ENCODE measurements at places on chromosomes 3 and 15. TPM values are rescaled to one million over a fixed set of nuclear protein-coding genes. Genes with fewer than 3 reads are reported as not detected.

The SEMA6D gene
- not detected for total RNA-seq

The TERC gene
- total RNA-seq = 21.6 TPM

The TRPM1 gene
- not detected for total RNA-seq

The DIS3L gene
- 16.9 TPM for total RNA-seq

The TRH gene
- total RNA-seq = not detected

DNA sequence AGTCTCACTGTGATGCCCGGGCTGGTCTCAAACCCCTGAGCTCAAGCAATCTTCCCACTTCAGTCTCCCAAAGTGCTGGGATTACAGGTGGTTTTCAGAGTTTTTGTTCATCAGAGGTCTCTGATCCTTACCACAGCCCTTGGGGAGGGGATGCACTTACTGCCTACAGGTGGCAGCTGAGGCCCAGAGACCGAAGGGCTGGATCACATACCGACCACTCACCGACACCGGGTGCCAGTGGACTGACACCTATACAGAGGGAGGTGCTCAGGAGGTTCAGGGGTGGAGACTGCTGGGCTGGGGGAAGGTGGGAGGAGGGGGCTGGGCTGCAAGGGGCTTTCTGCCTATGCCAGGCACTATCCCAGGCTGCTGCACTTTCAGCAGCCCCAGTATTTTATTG lies 19.5 kb downstream of the DUSP7 start:
- no peaks in the 10 kb centered on the region for H3K4me1 ChIP-seq
- H3K27ac ChIP-seq = no peak overlapping the region
- H3K27me3 ChIP-seq = no peaks in the 10 kb centered on the region
- H3K4me3 ChIP-seq = no peak overlapping the region
- H3K36me3 ChIP-seq = no peaks in the 10 kb centered on the region
- DNase-seq = no peak

DNA sequence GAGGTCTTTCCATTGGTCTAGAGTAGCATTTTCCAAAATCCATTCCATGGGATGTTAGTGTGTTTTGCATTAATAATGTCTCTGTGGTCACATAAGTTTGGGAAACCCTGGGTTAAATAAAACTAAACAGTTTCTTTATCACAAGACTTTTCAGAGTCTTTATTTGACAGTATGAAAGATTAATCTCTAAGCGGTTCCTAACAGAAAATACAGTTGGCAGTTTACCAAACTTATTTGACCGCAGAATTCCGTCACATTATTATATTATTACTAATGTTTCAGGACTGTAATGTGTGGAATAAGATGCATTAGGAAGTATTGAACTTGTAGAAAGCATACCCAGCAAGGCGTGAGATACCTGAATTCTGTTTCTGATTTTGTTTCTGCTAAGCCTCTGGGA lies 71.5 kb upstream of the ADAMTSL3 start:
- no peaks in the 10 kb centered on the region for H3K4me1 ChIP-seq
- no peaks in the 10 kb centered on the region for H3K27me3 ChIP-seq
- DNase-seq = no peak
- no peak overlapping the region for H3K4me3 ChIP-seq
- H3K27ac ChIP-seq = no peak overlapping the region

DNA sequence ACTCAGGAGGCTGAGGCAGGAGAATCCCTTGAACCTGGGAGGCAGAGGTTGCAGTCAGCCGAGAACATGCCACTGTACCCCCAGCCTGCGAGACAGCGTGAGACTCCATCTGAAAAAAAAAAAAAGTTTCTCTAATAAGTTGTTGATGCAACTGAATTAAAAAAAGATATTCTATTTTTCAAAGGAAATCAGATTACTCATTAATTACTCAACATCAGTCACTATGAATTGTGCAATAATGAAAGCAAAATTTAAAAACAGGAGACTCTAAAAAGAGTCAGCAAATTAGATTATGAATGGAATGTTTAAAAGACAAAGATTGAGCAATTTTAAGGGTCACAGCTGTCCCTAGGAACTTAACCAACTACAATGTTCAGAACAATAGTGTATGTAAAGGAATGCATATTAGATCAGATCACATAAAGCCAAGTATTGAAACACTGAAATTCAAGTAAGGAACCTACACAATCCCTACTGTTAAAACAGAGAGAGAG lies 60.2 kb upstream of the SLC4A7 start:
- H3K27me3 ChIP-seq = no peaks in the 10 kb centered on the region
- no peak overlapping the region for H3K27ac ChIP-seq
- no peak for DNase-seq
- no peak overlapping the region for H3K4me3 ChIP-seq
- H3K4me1 ChIP-seq = no peaks in the 10 kb centered on the region

- H3K4me1 ChIP-seq = no peaks in the 10 kb centered on the region
- no peaks in the 10 kb centered on the region for H3K27me3 ChIP-seq
- H3K36me3 ChIP-seq = no peaks in the 10 kb centered on the region
- no peak for DNase-seq
These were observed 25.3 kb upstream of the C15orf61 start for GRCh38 chr15:67495585-67495984.

DNA sequence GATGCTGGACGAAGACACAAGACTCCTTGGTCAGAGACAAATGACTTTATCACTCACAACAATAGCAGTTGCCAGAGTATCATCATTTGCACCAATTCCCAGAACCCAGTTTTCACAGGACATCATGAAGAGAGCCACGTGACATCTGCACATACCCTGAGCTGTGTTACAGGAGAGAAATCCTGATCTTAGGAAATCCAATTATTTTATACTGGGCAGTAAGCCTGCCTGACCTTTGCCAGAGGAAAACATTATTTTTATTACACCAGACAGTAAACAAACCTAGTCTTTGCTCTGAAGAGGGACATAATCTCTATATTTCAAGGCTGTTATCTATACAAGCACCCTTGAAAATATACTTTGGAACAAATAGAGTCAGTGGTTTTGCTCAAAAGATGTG lies 77.4 kb downstream of the ZBBX start:
- no peak overlapping the region for H3K4me3 ChIP-seq
- H3K4me1 ChIP-seq = no peaks in the 10 kb centered on the region
- no peaks in the 10 kb centered on the region for H3K36me3 ChIP-seq
- no peak for DNase-seq
- H3K27ac ChIP-seq = no peak overlapping the region
- no peaks in the 10 kb centered on the region for H3K27me3 ChIP-seq
